ENCODE measurements at places on chromosomes 16 and 17.

DNA sequence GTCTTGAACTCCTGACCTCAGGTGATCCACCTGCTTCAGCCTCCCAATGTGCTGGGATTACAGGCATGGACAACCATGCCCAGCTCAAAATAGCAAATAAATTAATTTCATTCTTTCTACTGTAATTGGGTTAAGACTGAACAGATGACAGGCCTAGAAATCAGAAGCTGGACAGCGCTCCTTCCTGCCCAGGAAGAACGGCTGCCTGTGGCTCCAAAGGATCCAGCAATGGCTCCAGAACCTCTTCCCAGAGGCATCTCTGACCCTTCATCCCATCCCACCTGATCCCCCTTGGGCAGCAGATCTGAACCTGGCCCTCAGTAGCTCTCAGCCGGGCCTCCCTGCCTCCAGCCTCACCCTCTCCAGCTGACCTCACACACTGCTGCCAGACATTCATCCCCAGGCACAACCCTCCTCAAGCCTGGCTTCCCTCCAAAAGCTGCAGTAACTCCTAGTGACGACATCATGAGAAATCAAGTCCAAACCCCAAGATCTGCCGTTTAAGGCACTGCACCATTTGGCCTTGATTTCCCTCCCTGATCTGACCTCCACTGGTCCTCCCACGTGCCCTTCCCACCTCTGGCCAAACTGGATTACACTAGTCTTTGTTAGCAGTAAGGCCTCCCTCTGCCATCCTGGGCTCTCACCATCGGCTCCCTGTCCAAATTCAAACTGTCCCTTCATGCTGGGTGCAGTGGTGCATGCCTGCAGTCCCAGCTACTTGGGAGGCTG is 3.1 kb upstream of the MIF4GD start:
- DNase-seq = no peak

DNA sequence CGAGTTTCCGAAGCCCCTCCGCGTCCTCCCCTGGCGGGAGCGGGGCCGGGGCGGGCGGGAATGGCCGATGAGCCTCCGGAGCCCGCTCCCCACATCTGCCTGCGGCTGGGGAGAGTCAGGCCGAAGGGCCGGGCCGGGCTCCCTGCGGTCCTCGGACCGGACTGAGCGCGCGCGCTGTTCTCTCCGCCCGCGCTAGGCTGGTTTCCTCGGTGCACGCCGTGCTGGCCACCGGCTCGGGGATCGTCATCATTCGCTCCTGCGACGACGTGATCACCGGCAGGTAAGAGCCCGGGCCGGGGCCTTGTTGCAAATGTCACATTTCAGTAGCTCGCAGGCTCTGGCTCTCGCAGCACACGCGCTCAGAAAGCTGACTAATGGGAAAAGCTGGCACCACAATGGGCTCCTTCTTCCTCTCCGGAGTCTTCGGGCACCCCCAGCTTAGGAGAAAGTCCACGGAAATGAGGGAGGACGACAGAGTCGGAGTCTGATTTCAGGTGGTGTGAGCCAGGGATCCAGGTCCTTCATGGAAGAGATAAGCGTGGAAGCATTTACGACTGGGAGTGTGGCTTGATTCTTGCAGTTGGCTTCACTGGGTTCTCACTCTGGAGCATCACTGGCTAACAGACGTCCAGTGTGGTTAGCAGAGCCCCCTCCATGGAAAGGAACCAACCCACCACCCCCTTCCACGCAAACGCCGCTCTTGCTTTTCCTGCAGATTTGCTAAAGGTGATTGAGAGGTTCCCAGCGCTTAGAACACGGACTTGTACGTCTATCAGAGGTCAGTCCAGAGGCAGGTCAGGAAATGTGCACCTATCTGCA is 715 bp downstream of the TLCD3A start:
- peak; percentile 36 for DNase-seq

- DNase-seq = no peak
Observed at GRCh38 chr17:47776330-47777197, 43.5 kb downstream of the TBX21 start.

GRCh38 chr17:72063756-72064450 is 56.9 kb upstream of the SOX9 start:
- DNase-seq = no peak

DNA sequence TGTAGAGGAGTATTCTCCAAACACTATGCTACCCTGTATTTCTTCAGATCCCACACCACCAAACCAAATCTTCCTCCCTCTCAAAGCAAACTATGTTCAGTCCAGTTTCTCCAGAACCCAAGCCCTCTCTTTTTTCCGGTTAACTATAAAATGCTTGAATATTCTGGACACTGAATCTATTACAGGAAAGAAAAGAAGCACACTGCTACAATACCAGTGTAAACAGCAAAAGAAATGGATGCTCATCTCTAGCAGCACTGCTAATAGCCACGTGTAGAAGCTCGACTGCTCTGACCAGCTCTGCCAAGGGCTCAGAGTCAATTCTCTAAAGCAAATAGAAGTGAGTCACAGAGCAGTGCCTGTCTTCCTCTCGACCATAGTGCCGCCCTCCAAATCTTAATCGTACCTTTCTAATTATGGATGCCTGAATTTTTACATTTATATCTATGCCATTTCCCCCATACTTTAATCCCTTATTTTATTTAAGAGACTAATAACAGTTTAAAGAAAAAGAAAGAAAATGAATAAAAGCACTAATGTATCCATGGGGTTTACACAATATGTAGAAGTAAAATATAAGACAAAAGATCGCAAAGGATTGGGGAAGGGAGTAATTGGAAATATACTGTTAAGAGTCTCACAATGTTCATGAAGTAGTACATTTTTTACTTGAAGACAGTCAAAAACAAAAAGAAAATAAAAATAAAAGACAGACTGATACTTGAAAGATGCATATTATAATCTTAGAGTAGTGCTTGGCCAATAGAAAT is 154.5 kb downstream of the PARN start:
- no peak for DNase-seq

DNA sequence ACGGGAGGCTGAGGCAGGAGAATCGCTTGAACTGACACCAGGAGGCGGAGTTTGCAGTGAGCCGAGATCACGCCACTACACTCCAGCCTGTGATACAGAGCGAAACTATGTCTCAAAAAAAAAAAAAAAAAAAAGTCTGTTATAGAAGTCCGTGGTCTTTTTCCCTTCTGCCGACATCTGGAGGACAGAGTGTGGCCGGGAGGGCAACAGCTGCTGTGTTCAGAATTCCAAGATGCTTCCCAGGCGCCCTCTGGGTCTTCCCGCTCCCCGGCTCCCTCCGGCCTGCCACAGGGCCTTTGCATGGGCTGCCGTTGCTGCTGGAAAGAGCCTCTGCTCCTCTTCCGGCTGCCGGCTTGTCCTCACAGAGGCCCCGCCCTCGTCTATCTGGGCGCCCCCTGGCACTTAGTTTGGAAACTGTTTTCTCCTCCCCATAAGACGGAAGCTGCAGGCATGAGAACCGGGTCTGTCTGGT is 2.4 kb upstream of the CACNA1H start:
- no peak for DNase-seq

DNA sequence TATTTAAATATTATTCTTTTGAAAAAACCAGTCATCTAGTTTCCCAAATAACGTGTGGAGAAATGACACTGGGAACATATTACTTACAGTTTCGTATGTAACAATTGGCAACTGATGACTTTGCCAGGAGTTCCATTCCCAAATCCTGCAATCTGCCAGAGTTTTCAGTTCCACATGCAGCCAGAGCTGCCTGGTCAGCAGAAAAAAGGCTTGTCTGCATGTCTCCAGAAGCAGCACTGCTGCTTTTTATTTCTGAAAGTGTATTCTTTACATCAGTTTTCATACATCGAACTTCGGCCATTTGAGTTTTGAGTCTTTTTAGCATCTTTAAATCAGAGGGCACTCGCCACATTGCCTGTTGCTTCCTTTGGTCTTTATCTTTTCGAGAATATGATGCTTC is 78.4 kb downstream of the TRIM37 start:
- no peak for DNase-seq

GRCh38 chr16:49625311-49626065 is 230.4 kb downstream of the ZNF423 start:
- DNase-seq = no peak

DNA sequence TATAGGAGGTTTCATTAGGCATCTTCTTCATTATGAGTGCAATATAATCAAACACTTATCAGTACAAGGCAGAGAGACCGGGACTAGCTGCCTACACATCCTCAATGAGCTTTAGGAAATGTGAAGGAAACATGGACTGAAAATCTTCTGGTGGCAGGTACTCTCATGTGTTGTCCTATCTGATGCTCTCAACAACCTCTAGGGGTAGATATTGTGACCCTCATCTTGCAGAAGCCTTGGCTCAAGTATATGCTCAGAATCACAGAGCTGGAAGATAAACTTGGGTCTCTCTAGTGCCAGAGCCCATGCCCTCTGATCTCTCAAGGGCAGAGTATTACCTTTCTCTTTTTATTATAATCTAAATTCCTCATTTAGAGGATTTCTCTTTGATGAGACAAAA is 181.6 kb upstream of the C17orf78 start:
- no peak for DNase-seq

- DNase-seq = no peak
Observed at GRCh38 chr17:82246365-82247181, 17.7 kb downstream of the SLC16A3 start.

GRCh38 chr17:52105591-52105990 is 52.9 kb downstream of the CA10 start:
- DNase-seq = no peak

DNA sequence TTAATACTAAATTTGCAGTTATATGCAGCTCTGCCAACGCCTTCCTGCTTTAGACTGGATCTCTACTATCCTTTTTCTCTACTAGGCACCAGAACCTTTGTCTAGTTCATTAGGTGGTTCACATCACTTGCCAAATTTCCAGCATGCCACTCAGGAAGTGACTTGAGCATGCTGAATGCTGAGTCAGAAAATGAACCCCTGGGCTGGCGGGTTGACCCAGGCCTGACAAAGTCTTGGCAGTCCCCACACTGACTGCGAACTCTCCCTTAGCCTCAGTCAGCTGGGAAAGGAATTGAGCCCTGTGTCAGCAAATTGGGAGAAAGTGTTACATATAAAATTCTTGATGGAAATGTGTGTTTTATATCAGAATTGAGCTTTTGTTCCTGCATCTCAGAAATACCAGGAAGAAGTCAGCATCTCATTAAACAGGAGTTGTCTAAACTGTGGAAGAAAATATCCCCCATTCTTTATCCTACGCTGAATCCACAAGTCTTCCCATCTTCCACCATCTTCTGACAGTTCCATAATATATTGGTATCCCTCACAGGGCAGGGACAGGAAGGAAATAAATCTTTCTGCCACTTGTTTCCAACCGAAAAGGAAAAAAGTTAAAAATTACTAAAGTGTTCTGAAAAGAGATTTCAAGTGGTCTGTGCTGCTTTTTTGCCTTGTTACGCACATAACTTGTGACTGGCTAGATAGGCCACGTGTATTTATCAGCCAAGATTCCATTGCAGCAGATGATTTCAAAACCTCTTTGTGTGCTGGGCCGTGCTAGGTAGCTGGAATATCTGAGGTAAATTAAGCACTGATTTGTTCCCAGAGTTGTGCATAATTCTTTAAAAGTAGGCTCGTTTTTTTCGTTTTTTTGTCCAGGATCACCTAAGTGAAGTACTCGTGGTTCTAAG is 16.7 kb upstream of the SLC12A3 start:
- no peak for DNase-seq

GRCh38 chr17:27446569-27447301 is 9.5 kb upstream of the KSR1 start:
- DNase-seq = no peak

DNA sequence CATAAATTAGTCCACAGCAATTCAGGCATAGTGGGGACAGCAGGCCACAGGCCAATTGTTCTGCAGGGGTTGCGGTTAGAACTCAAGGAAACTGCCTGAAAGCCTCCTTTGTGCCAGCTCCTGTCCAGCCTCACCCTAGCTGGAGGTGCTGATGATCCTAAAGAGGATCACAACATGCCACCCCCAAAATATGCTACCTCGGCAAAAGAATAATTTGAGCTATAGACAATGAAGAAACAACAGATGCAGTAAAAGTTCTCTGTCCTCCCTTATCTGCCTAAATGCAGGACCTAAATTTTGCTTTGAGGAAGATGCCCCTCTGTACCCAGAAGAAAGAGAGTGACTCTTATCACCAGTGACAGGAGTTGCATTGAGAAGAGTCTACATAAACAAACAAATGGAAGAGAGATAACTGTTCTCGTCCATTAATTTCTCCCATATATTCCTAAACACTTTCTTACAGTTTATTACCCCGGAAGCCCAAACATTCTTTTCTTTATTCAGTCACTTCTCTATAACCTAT is 14.7 kb downstream of the ALOX15 start:
- no peak for DNase-seq

All from stimulated activated CD4-positive, alpha-beta T cell treated with anti-CD3 and anti-CD28 coated beads, Interleukin-1b, Interleukin-23, amount 100 ng/mL, for 4 hours (primary cell).